Muscle of leg (tissue), 16 donors: ENCODE measurements at places on chromosomes 7 and 10. TPM values are rescaled to one million over a fixed set of nuclear protein-coding genes. Genes with fewer than 3 reads are reported as not detected.

- no peaks in the 10 kb centered on the region for H3K36me3 ChIP-seq
- H3K4me1 ChIP-seq, result peaks cover 12% of the 10 kb centered on the region
- DNase-seq, result no peak
- H3K4me3 ChIP-seq, result no peak overlapping the region
- H3K27ac ChIP-seq, result no peak overlapping the region
Observed at GRCh38 chr10:124086787-124087671, 6.4 kb downstream of the CHST15 start.

DNA sequence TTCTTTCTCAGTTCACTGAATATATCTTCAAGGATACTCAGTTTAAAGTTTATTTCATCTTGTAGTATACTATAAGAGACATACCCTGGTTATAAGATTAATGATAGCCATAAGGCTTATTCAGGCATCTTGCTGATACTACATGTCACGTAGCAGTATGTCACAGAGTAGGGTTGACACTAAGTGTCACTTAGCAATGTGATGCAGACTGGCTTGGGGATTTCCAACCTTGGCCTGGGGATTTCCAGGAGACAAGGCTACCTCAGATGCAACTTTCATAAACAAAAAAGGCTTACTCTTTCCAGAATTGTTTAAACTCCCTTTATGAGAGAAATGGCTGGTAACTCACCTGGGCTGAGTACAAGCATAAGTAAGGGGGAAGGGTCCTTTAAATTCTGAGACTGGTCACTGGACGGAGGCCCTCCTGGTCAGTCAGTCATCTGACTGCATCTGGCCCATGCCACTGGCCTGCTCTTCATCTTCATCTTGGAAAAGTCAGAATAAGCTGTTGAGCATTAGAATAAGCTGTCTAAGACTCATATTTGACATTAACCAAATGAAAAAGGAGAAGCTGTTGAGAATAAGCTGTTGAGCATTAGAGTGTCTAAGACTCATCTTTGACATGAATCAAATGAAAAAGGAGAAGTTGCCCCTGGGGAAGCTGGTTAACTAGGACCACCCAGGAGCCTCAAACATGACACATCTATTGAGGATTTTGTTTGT, 9.5 kb downstream of the SLC13A1 start:
- H3K4me1 ChIP-seq, result no peaks in the 10 kb centered on the region
- H3K27me3 ChIP-seq, result no peaks in the 10 kb centered on the region
- no peaks in the 10 kb centered on the region for H3K36me3 ChIP-seq
- no peak for DNase-seq
- H3K4me3 ChIP-seq, result no peak overlapping the region
- H3K27ac ChIP-seq, result no peak overlapping the region

DNA sequence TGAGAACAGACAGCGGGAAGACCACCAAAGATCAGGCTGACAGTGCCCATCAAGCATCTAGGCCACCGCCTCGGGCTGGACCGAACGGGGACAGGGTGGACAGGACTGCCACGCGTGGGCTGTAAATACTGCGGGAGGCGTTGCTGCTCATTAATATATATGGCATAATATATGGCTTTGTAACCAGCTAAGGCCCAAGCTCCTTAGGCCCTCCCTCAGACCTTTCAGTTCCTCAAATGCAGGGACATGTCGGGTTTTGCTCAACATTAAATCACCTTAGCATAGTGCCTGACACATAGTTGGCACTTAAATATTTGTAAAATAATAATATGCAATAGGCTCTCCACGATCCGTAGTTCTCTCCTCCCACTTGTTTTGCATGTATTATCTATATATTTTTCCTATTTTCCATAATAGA, 402 bp upstream of the TMEM168 start:
- H3K27ac ChIP-seq, result peak overlapping the region; percentile 97
- DNase-seq, result no peak
- H3K4me1 ChIP-seq, result peaks cover 6% of the 10 kb centered on the region
- no peaks in the 10 kb centered on the region for H3K36me3 ChIP-seq
- H3K4me3 ChIP-seq, result peak overlapping the region; percentile 85
- no peaks in the 10 kb centered on the region for H3K27me3 ChIP-seq

GRCh38 chr10:110535958-110536891, 31.3 kb upstream of the SMC3 start:
- no peak overlapping the region for H3K27ac ChIP-seq
- H3K4me1 ChIP-seq, result peaks cover 4% of the 10 kb centered on the region
- H3K36me3 ChIP-seq, result no peaks in the 10 kb centered on the region
- peak; percentile 19 for DNase-seq

GRCh38 chr7:30157204-30157603, 22.4 kb downstream of the MTURN start:
- no peaks in the 10 kb centered on the region for H3K27me3 ChIP-seq
- peaks cover 7% of the 10 kb centered on the region for H3K4me1 ChIP-seq
- DNase-seq, result peak; percentile 56
- H3K4me3 ChIP-seq, result no peak overlapping the region

GRCh38 chr10:124744102-124745050, at the start of gene FAM53B:
Gene FAM53B (minus strand): TSS chr10:124744378. CDS start chr10:124706713, 37,665 bp downstream.
- H3K4me1 ChIP-seq, result peaks cover 34% of the 10 kb centered on the region
- peak; percentile 95 for DNase-seq
- peaks cover 2% of the 10 kb centered on the region for H3K36me3 ChIP-seq
- H3K4me3 ChIP-seq, result peak within 1 kb of the TSS; percentile 81

GRCh38 chr7:23691320-23691719, 11.3 kb downstream of the FAM221A start:
- H3K36me3 ChIP-seq, result peaks cover 2% of the 10 kb centered on the region
- no peaks in the 10 kb centered on the region for H3K4me1 ChIP-seq
- H3K4me3 ChIP-seq, result no peak overlapping the region
- H3K27ac ChIP-seq, result no peak overlapping the region
- DNase-seq, result no peak
- H3K27me3 ChIP-seq, result no peaks in the 10 kb centered on the region

GRCh38 chr7:124201768-124202349, 169.0 kb upstream of the TMEM229A start:
- no peak for DNase-seq
- H3K27me3 ChIP-seq, result no peaks in the 10 kb centered on the region
- H3K27ac ChIP-seq, result no peak overlapping the region
- H3K4me3 ChIP-seq, result no peak overlapping the region
- H3K4me1 ChIP-seq, result no peaks in the 10 kb centered on the region

DNA sequence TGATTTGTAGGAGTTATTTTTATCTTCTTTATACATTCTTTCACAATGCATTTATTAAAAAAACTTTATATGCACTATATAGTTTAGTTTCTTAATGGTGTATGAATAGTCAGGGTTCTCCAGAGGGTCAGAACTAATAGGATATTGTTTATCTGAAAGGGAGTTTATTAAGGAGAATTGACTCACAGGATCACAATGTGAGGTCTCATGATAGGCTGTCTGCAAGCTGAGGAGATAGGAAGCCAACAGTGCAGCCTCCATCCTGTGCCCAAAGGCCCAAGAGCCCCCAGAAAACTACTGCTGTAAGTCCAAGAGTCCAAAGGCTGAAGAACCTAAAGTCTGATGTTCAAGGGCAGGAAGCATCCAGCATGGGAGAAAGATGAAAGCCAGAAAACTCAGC, 192.8 kb upstream of the AHR start:
- no peak for DNase-seq
- H3K4me3 ChIP-seq, result no peak overlapping the region
- H3K4me1 ChIP-seq, result no peaks in the 10 kb centered on the region
- H3K27me3 ChIP-seq, result no peaks in the 10 kb centered on the region

C10orf90 gene
- 0.58 TPM for total RNA-seq

ZNF277 gene
- total RNA-seq, result 29.8 TPM

HOXA1 gene
- 0.58 TPM for total RNA-seq
